Activated CD4-positive, alpha-beta T cell treated with anti-CD3 and anti-CD28 coated beads, Interleukin-2, amount 50 U/mL, for 16 hours (primary cell): ENCODE measurements at places on chromosomes 7 and 10.

GRCh38 chr10:14822879-14823755 is 14.7 kb downstream of the CDNF start:
- DNase-seq = peak; percentile 45

DNA sequence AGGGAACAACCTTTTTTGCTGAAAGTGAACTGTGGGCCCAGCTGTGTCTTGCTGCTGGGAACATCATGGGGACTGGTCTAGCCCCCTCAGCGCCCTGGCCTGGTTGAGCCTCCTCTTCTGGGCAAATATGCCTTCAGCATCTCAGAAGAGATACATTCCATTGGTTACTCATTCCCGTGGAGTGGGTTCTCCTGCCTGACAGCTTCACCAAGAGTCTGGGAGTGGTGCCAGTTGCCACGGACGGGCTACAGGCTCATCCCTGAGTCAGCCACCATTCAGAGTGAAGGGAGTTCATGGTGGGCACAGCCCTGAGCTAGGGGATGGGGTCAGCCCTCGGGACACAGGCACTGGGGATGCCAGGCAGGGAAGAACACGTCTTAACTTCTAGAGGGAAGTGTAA is 81.9 kb downstream of the RAMP3 start:
- no peak for DNase-seq

- DNase-seq = no peak
These were observed 184.0 kb upstream of the PLXNA4 start for GRCh38 chr7:132760244-132760623.

GRCh38 chr10:114616516-114616915 is 41.6 kb downstream of the ABLIM1 start:
- no peak for DNase-seq

DNA sequence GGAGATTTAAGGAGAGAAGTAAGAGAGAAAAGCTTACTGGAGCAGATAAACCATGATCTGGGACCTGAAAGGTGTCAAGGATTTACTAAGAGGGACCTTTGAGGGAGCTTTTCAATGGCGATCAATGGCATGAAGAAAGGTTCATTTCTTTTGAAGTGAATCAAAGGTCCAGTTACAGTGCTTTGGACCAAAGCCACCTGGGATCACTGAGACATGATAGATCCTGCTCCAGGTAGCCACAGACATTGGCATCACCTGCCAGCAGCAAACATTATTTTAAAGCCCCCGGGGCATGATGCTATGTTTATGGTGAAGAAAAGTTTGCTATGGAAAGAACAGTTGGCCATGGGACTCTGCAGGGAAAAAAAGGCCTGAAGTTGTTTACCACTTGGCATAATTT is 109.4 kb downstream of the SLC25A13 start:
- no peak for DNase-seq
